NCI-H1105 treated with DMSO at 0.1 percent for 48 hours (cell line): ENCODE measurements at places on chromosomes 4 and X.

DNA sequence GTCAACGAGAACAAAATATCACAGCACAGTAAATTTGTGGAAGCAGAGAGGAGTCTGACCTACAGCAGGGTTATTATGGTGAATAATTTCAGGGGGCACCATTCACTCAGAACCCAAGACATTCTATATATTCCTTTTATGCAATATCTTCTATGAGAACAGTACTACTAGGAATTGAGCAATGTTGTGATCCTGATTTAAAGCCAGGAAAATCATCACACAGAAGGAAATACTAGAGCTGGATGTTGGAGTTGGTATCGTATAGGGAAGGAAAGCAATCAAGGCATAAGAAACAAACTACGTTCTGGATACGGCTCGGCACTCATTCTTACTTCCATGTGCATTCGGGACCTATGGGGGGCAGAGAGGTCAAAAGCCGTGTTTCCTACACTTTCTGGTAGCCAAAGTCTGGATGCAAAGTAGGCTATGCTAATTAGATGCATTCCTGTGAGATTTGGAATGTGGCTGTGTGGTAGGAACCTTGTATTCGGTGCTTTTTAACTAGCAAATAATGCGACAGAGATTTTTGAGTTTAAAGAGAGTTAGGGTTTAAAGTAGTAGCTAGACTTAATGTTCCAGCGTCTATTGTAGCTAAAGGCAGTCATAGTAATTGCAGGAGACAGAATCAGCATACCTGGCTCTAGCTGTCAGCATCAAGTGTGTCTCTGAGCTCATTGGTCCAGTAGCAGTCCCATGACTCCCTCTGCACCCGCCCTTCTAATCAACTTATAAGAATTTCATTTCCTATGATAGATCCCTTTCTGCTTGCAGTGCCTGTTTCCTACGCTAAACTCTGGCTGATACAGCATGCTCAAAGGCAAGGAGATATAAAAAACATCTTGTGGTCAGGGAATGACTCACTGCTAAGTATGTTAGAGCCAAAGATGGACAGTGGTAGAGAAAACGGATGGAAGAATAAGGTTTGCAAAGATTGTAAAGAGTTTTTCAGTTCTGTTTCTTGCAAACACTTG is 43.3 kb upstream of the PDGFC start:
- DNase-seq: no peak

DNA sequence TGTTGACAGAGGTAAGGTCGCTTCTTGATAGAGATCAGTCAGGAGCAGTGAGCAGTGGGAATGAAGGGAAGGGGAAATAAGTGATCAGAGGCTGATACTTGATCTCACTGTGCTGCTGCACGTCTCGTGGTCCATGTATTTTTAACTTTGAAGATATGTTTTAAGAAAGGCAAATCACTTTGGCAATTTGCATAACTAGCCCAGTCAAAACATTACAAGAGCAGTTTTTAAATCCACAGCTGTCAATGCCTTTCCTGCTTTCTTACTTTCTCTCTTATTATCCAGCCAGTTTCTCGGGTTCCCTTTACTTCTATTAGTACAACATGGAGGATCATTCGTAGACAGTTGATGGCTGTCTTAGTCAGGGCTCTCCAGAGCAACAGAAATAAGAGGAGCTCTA is 472.8 kb downstream of the TMA16 start:
- DNase-seq: no peak

DNA sequence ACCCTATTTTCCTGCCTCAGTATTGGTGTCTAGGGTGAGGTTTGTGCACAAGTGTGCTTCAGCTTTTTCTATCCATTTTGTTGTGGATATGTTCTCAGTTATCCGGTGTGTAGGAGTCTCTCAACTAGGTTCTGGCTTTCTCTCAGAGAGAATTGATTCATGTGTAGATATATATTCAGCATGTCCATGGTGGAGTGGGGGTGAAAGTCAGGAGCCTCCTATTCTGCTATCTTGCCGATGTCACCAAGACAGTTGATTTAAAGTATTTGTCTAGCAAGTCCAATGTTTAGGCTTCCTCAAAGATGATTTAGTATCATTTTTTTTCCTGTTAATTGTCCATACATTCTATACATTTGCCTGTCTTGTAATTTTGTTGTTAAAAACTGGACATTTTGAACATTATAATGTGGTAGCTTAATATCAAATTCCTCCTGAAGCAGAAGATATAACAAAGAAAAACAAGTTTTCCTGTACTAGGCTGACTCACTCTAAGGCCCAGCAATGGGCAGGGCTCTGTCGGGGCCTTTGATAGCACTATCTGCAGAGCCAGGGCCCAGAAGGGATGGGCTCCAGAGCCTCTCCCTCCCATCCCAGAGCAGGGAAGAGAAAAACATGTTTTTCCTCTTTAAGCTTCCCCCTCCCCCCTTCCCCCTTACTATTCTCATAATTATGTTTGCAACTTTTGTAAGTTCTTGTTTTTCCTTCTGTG is 37.6 kb downstream of the GLUD2 start:
- no peak for DNase-seq

GRCh38 chr4:158826057-158826456 is 57.2 kb downstream of the FNIP2 start:
- DNase-seq: no peak

- no peak for DNase-seq
Observed at GRCh38 chrX:70755850-70756249, 152.7 kb downstream of the TEX11 start.

DNA sequence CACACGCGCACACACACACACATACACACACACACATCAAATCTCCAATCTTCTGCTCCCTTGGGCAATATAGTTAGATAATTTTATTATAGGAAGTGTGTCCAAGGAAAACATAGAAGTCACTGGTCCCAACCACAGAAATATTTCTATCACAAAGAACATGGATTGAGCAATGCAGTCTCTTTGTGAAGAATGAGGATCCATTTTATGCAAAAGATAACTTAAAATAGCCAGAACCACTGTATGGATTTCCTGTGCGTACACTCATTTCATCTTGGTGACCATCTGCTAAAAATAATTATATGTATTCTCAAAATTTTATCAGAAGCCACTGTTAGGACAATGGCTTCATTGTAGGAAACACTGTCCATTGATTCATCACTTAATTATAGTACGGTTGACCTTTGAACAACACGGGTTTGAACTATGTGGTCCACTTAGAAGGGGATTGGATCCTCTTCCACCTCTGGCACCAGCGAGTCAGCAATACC is 169.6 kb upstream of the MXRA5 start:
- DNase-seq: no peak
